NCI-H1930 (cell line): ENCODE measurements at places on chromosomes 1 and 21.

GRCh38 chr1:246182149-246182851 is 324.8 kb downstream of the SMYD3 start:
- no peak for DNase-seq

DNA sequence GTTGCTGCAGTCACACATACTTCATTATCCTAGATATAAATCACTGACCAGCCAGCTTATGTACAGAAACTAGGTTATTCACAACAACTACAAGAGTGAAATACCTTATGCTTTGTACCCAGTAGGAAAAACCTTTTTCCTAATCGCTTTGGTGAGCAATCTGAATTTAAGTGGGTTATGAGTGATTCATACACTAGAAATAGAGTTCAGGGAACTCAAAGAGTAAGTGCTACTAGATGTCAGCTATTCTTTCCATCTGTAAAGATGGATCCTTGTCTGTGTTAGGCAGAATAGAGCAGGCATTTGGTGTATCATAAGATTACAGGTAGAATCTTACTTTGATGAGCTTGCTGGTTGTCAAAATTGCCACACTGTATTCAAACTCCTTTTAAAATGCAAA is 101.9 kb downstream of the ZNF644 start:
- DNase-seq = no peak

DNA sequence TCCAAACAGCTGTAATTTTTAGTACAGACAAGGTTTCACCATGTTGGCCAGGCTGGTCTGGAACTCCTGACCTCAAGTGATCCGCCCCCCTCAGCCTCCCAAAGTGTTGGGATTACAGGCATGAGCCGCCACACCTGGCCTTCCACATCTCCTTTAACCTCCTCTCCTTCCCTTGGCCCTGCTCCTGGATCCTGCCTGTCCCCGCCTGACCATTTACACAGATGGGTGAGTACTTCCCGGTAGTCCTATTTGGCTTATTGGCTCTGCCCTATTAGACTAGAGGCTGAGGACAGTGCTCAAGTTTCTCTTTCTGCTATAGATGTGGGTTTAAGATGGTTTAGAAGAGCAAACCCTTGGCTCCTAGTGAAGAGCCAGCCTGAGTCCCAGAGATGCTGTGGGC is 7.1 kb downstream of the PTPN7 start:
- no peak for DNase-seq

DNA sequence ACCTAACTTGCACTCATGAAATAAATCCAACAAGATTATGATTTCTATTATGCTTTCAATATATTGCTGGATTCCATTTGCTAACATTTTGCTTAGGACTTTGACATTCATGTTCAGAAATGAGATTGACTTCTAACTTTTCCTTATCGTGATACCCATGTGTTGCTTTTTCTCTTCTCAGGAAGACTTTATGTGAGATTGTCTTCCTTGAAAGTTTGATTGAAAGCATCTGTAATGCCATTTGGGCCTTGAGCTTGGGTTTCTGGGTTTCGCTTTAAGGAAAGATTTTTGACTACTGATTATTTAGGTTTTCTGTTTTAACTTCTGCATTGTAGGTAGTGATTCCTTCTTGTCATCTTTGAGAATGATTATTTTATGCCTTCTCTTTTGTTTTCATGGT is 27.8 kb downstream of the AGMAT start:
- no peak for DNase-seq

- no peak for DNase-seq
These were observed 618 bp downstream of the HNRNPR start for GRCh38 chr1:23343221-23344110.

DNA sequence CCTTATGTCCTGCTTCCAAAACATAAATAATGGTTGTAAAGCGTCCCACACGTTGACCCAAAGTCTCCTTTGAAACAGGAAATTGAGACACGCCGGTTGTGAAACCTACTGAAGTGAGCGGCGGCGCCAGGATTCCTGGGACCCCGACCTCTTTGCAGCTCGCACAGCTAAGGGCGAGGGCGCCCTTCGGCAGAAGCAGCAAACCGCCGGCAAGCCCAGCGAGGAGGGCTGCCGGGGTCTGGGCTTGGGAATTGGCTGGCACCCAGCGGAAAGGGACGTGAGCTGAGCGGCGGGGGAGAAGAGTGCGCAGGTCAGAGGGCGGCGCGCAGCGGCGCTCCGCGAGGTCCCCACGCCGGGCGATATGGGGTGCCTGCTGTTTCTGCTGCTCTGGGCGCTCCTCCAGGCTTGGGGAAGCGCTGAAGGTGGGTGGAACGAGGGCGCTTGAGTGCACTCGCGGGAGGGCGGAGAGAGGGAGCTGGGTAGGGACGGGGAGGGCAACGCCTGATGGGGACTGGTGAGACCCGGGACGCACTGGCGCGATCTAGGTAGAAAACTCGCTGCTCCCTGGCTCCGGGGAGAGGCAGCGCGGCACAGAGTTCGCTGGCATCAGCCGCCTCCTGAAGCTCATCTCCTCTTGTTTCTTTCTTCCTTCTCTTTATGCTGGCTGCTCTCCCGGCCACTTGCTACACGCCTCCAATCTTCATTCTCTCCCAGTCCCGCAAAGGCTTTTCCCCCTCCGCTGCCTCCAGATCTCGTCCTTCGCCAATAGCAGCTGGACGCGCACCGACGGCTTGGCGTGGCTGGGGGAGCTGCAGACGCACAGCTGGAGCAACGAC is at the start of gene CD1D:
TSS of gene CD1D (plus strand) at position 155 of the 836 bp plus-strand sequence. CDS start at position 362, 207 bp downstream.
- DNase-seq = no peak

GRCh38 chr1:31980835-31981455 is 32.7 kb upstream of the KHDRBS1 start:
- no peak for DNase-seq

- DNase-seq = no peak
These were observed 43.1 kb downstream of the MROH9 start for GRCh38 chr1:170978371-170978910.
